Eye (tissue), 1 donor: ENCODE measurements at places on chromosomes 2 and 18.

DNA sequence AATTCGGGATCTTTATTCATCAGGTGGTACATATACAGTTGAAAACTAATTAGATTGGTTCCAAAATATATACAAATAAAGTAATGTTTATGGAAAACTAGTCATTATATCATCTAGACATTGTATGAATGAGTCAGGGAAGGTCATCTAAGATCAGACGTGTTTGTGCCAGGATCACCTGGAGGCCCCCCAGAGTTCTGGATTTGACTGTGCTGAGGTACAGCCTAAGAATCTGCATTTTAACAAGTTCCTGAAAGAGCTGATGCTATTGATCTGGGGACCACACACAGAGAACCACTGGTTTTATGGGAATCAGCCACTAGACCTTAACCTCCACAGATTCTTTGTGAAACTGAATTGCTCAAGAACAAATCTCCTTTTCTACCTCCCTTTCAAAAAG lies 43.2 kb downstream of the PARD6G start:
- no peak for DNase-seq

GRCh38 chr2:110865188-110865587 lies 132.8 kb downstream of the ACOXL start:
- DNase-seq: no peak

DNA sequence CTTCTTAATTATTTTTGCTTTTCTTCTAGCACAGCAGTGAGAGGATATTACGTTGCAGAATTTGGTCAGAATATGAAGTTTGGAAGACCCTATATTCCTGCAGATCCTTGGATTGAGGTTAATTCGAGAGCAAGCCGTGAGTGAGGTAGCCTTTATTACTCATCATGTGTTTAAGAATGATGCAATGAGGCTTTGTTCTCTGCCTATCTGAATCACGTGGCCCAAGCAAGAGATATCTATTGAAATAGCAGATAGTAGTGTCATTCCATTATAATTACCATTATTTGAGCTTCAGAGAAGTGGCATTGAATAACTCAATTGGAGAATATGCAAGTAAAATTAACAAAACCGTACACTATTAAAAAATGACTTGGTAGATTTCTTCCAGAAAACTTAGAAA lies 641.1 kb downstream of the TMEM182 start:
- no peak for DNase-seq

- no peak for DNase-seq
These were observed 100.1 kb downstream of the DDX1 start for GRCh38 chr2:15691586-15692310.

DNA sequence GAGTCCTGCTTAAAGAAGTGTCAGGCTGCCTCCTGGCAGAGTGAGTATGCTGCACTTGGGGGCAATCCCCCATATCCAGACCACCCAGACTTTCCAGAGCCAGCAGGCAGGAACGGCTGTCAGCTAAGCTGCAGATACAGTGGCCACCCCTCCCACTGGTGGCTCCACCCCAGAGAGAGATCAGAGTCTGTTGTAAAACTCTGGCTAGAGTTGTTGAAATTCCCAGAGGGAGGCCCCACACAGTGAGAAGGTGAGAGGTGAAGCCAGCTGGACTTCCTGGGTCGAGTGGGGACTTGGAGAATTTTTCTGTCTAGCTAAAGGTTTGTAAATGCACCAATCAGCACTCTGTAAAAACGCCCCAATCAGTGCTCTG lies 533.8 kb upstream of the ACVR2A start:
- DNase-seq: no peak

DNA sequence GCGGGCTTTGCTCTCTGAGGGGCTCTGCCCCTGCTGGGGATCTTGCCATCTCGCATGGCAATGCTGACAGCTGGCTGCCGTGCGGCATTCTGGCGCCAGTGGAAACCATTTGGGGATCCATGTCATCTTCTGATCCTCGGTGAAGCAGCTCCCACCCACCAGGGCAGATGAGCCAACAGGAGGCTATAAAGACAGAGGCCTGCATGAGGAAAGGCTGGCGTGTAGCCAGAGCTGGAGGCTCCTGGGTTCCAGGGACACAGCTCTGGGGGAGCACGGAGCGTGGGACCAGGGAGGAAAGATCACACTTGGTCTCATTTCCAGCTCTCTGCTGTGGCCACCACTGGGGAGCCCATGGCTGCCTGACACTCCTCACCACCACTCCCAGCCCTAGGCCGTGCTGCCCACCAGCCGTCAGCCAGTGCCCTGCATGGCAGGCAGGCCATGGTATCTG lies 145.8 kb downstream of the ZFP36L2 start:
- DNase-seq: no peak

GRCh38 chr2:236544362-236544761 lies 25.3 kb upstream of the ACKR3 start:
- DNase-seq: no peak
